ENCODE measurements at places on chromosomes 2 and 18. TPM values are rescaled to one million over a fixed set of nuclear protein-coding genes. Genes with fewer than 3 reads are reported as not detected.

Gene COL3A1
- 2.1 TPM for polyA plus RNA-seq

Gene CABYR
- polyA plus RNA-seq: 6.1 TPM

Gene TFPI
- 138 TPM for polyA plus RNA-seq

Gene SIX3
- polyA plus RNA-seq: not detected

DNA sequence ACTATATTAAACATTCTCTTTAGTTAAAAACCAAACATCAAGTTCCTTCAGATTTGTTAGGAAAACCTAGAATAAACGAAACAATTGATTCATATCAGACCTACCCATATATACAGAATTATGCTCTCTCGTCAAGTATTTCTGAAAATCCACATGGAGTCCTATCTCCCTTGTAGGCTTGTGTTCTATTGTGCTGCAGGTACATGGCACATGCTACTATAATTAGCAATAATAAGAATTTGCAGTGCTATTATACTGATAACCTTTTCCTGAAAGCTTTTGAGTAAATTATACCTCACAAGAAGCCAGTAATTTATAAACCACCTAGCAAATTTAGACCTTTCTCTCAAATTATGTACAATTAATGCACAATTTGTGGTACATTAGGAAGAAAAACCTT, 158.6 kb upstream of the STK17B start:
- H3K27me3 ChIP-seq: no peaks in the 10 kb centered on the region
- no peak overlapping the region for H3K27ac ChIP-seq
- DNase-seq: no peak
- peaks cover 42% of the 10 kb centered on the region for H3K4me1 ChIP-seq
- no peaks in the 10 kb centered on the region for H3K36me3 ChIP-seq
- H3K4me3 ChIP-seq: no peak overlapping the region

DNA sequence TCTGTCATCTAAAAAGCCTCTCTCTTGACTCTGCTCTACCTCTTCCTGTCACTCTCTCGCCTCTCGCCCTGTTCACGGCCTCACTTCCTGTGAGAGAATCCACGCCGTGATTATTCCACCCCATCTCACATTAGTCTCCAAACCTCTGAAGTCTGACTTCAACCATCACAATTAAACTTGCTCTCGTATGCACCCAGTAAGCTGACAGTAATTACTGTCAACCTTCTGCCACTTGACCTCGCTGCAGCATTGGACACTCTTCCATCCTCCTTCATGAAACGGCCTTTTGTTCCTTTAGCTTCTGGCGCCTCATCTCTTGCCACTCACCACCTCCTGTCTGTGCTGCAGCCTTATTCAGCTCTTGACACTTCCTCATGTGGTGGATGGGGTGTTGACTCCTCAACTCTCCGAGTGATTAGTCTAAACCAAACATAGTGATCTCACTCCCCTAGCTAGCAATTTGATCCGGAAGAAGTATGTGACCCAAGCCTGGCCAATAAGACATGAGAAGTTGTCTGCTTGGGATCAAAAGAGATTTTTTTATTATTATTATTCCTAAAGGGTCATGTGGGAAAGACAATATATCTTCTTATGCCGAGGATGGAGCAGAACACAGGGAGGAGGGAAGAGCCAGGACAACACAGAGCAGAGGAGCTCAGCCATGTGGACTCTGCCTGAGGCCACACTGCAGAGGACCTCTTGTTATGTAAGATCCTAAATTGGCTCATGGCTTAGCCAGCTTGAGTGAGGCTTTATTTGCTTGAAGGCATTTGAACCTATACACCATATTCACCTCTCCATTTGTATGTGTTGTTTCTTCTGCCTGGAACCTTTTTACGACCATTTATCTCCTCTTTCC, 38.4 kb upstream of the MYO1B start:
- H3K4me3 ChIP-seq: no peak overlapping the region
- no peak for DNase-seq
- no peaks in the 10 kb centered on the region for H3K27me3 ChIP-seq
- no peak overlapping the region for H3K27ac ChIP-seq
- no peaks in the 10 kb centered on the region for H3K36me3 ChIP-seq

DNA sequence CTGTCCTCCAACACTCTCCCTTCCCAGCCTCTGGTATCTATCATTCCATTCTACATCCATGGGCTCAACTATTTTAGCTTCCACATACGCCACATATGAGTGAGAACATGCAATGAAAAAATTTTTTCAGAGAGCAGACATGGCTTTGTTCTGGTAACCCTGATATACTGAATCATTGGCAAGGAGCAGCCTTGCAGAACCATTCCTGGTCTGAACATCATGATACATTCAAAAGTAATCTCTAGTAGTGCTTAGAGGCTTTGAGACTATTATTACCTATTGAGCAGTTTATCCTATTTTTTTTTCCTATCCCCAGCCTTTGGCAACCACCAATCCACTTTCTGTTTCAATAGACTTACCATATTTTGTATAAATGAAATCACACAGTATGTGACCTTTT, 393.1 kb upstream of the KCNH7 start:
- no peaks in the 10 kb centered on the region for H3K4me1 ChIP-seq
- no peak for DNase-seq
- H3K36me3 ChIP-seq: no peaks in the 10 kb centered on the region
- H3K27me3 ChIP-seq: no peaks in the 10 kb centered on the region
- H3K4me3 ChIP-seq: no peak overlapping the region

DNA sequence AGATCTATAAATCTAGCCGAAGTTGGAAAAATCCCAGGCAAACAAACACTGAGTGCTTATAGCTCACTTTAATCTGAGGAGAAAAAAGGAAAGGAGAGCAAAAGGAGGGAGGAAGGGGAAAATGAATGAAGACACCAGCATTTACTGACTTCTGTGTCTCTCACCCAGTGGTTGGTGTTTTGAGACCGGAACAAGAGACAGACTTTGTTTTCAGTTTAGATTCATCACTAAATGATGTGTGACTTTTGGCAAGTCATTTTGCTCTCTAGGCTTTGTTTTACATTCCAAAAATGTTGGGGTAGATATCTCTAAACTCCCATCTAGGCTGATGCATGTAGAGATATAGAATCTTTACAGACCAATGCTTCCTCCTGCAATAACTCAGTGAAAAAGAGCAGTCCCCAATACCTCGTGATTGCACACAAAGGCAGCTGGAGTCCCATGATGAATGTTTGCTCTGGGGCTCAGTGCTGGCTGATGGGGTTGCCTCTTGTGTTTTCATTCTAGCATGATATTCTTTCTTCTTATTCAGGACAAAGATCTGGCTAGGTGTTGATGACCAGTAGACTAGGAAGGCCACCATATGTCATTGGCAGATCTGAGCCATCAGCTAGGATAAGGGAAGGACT, 51.4 kb downstream of the TRIB2 start:
- H3K4me3 ChIP-seq: no peak overlapping the region
- H3K4me1 ChIP-seq: no peaks in the 10 kb centered on the region
- no peak overlapping the region for H3K27ac ChIP-seq

DNA sequence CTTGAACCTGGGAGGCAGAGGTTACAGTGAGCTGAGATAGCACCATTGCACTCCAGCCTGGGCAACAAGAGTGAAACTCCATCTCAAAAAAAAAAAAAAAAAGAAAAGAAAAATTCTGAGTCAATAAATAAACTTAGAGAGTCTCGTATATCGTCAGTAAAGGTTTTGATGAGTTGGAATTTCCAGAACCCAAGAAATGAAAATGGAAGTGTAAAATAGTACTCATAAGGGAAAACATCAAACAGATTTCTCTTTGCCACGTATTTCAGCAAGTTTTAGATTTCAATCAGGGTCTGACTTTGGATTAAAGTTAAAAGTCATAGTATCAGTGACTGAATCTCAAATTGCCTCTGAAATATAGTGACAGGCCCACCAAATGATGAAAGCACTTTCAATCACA, 71.4 kb upstream of the SPOPL start:
- DNase-seq: no peak
- no peak overlapping the region for H3K4me3 ChIP-seq
- H3K27me3 ChIP-seq: no peaks in the 10 kb centered on the region
- no peaks in the 10 kb centered on the region for H3K36me3 ChIP-seq
- H3K4me1 ChIP-seq: no peaks in the 10 kb centered on the region
- H3K27ac ChIP-seq: no peak overlapping the region

DNA sequence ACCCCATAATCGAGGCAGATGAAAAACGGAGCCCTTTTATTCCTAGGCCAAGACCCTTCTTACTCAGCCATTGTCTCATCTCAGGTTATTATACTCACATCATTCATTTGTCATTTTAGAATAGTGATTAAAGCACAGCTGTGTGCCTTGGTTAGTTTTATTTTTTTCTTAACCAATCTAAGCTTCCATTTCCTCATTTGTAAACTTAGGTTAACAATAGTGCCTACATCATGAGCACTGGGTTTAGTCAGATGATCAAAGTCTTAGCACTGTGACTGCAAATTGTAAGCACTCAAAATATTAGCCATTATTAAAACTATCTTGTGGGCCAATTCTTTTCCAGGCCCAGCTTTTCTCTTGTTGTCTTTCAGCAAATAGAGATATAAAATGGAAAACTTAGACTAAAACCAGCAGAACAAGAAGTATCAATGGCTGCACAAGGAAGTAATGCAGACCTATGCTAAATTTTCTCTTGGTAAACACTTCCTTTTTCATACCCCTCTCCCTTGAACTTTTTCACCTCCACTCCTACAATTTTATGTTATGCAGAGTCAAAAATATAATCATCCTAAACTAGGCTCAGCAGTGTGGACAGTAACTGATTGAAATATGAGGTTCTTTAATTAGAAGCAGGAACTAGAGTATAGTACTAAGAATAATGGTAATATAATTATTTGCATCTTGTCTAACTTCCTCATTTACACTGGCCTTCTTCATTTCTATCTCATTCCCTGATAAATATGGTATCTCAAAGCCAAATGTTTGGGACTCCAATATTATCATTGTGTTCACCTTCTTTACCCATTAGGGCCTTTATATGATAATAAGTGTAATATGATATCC, 21.5 kb upstream of the GALNT3 start:
- no peak for DNase-seq
- no peaks in the 10 kb centered on the region for H3K36me3 ChIP-seq
- no peak overlapping the region for H3K4me3 ChIP-seq
- H3K27me3 ChIP-seq: peaks cover 6% of the 10 kb centered on the region

DNA sequence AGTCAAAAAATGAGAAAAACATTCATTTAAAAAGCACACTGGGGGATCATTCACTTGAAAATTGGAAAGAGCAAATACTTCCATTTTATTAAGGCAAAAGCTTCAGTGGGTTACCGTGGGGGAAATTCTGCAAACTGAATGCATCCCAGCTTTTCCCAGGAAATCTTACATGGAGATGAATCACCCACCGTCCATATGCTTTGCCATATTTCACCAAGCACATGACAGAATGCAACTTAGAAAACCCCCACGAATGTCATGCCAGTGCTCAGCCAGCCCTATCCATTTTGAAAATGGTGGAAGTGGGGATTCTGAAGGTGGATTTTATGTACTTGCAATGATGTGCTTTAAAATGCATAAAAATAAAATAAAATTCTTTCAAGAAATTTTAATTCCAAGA, 485.5 kb upstream of the ID2 start:
- no peaks in the 10 kb centered on the region for H3K36me3 ChIP-seq
- H3K27ac ChIP-seq: no peak overlapping the region
- H3K4me3 ChIP-seq: no peak overlapping the region
- no peaks in the 10 kb centered on the region for H3K27me3 ChIP-seq
- H3K4me1 ChIP-seq: no peaks in the 10 kb centered on the region

DNA sequence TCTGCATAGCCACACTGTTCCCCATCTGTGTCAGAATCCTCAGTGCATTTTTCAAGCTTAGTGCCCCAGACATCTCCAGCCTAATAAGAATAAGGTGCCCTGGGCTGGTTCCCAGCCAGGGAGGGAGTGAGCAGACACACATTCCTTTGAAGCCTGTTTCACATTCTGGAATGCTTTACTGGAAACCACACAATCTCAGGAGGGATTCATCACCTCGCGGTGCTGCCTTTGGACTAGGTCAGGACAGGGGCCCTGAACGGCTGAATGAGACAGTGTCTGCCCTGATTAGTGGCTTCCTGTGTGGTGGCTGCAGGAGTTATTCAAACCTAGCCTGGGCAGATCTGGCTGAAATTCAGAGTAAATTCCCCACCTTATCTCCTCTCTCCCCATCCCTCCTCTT, 108.0 kb upstream of the LDAH start:
- H3K36me3 ChIP-seq: no peaks in the 10 kb centered on the region
- H3K27me3 ChIP-seq: no peaks in the 10 kb centered on the region
- no peak overlapping the region for H3K27ac ChIP-seq
- no peak for DNase-seq
- no peak overlapping the region for H3K4me3 ChIP-seq

- H3K27ac ChIP-seq: no peak overlapping the region
- H3K4me3 ChIP-seq: no peak overlapping the region
- peaks cover 15% of the 10 kb centered on the region for H3K27me3 ChIP-seq
- no peaks in the 10 kb centered on the region for H3K36me3 ChIP-seq
- H3K4me1 ChIP-seq: no peaks in the 10 kb centered on the region
These were observed 206.0 kb upstream of the SPRED2 start for GRCh38 chr2:65638443-65638842.

- no peaks in the 10 kb centered on the region for H3K4me1 ChIP-seq
- H3K27me3 ChIP-seq: peaks cover 2% of the 10 kb centered on the region
- no peak overlapping the region for H3K4me3 ChIP-seq
- H3K36me3 ChIP-seq: no peaks in the 10 kb centered on the region
- no peak overlapping the region for H3K27ac ChIP-seq
These were observed 6.5 kb downstream of the CHRND start for GRCh38 chr2:232532419-232532818.

- H3K27ac ChIP-seq: no peak overlapping the region
- peaks cover 3% of the 10 kb centered on the region for H3K4me1 ChIP-seq
- H3K4me3 ChIP-seq: no peak overlapping the region
- DNase-seq: no peak
- H3K36me3 ChIP-seq: no peaks in the 10 kb centered on the region
These were observed 23.1 kb downstream of the ANXA4 start for GRCh38 chr2:69765096-69765380.

- no peak overlapping the region for H3K4me3 ChIP-seq
- no peaks in the 10 kb centered on the region for H3K27me3 ChIP-seq
- H3K27ac ChIP-seq: peak overlapping the region; percentile 81
These were observed 5.3 kb upstream of the FOSL2 start for GRCh38 chr2:28387082-28387960.

DNA sequence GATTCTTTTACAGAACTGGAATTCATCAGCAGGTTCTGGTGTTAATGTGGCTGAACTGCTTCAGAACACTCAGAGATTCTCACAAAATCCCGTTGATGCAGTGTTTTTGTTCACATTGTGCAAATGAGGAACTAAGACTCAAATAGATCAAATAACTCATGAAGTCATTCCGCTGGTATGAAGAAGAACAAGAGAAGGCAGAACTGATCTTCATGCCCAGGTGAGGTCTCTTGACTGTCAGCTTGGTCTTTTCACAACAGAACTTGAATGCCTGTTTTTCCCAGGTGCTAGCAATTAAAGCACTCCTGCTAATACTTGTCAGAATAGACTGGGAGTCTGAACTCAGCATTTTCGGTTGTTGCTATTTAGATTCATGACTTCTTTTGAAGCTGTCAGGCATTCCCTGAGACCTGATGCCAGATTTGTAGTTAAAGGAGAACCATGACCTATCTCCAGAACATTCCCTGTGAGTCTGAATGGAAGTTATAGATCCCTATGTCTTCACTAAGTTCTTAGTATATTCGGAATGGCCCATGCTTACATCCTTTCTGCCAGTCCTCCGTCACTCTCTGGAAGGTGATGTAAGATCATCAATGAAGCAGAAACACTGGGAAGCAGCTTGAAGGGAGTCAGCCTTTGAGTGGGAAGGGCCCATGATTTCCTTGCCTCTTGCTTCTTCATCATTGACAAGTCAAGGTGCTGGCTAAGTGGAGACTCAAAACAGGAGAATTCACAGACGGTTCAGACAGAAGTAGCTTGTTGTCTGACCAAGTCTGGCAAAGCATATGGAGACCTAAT, 155.7 kb downstream of the MTCL1 start:
- H3K4me3 ChIP-seq: no peak overlapping the region
- H3K27ac ChIP-seq: no peak overlapping the region
- H3K4me1 ChIP-seq: no peaks in the 10 kb centered on the region
- peaks cover 4% of the 10 kb centered on the region for H3K27me3 ChIP-seq
